ENCODE measurements at places on chromosomes 12 and 14. TPM values are rescaled to one million over a fixed set of nuclear protein-coding genes. Genes with fewer than 3 reads are reported as not detected.

Gene PCBP2
- 326 TPM for total RNA-seq

DNA sequence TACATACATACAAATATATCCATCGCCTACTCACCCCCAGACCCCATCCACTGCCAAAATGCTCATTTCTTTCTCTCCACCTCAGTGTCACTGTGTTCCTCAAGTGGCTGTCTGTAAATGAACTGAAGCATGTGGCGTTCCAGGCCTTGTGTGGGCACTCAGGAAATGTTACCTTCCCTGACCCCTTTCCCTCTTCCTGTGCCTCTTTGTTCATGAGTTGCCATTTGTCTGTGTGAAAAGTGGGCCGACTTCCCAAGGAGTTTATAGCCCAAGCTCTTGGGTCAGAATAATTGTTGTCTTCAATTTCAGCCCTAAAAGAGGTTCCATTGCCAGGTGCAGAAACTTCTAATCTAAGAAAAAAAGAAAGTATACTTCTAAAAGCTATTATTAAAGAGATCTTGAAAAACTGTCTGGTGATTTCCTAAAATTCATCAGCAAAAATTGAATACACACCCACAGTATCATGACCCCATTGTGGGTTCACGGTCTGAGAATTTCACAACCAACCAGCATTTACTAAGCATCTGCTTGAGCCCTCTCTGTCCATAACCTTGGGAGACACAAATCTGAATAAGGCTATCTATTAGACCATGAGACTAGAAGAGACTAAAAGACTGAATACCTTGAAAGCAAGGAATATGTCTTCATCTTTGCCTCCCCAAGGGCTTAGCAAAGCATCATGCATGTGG is 201.4 kb upstream of the EEA1 start:
- H3K27ac ChIP-seq, result no peak overlapping the region
- H3K4me3 ChIP-seq, result no peak overlapping the region
- no peaks in the 10 kb centered on the region for H3K36me3 ChIP-seq
- DNase-seq, result no peak
- peaks cover 35% of the 10 kb centered on the region for H3K4me1 ChIP-seq

- no peaks in the 10 kb centered on the region for H3K27me3 ChIP-seq
- no peak overlapping the region for H3K27ac ChIP-seq
- DNase-seq, result no peak
- H3K36me3 ChIP-seq, result no peaks in the 10 kb centered on the region
- no peaks in the 10 kb centered on the region for H3K4me1 ChIP-seq
- no peak overlapping the region for H3K4me3 ChIP-seq
Observed at GRCh38 chr12:31832740-31833729, 104.2 kb upstream of the AMN1 start.

Gene SERPINA10
- total RNA-seq, result not detected

Measured in thoracic aorta (tissue), 2 donors.